ENCODE measurements at places on chromosomes 7 and 10. TPM values are rescaled to one million over a fixed set of nuclear protein-coding genes. Genes with fewer than 3 reads are reported as not detected.

The PRLHR gene
- not detected for total RNA-seq

The ANKRD30A gene
- 1.4 TPM for total RNA-seq

The MLXIPL gene
- 1.3 TPM for total RNA-seq

The PRPS1L1 gene
- total RNA-seq: not detected

The SPAM1 gene
- not detected for total RNA-seq

The ACTR3C gene
- total RNA-seq: not detected

The PRR15 gene
- total RNA-seq: 1.3 TPM

The CPA2 gene
- total RNA-seq: 0.08 TPM

The LIPN gene
- not detected for total RNA-seq

The ADAM22 gene
- total RNA-seq: 0.14 TPM

The NOS3 gene
- total RNA-seq: 0.34 TPM

The MCM10 gene
- 22.9 TPM for total RNA-seq

The AGAP5 gene
- 2.3 TPM for total RNA-seq

The MALRD1 gene
- not detected for total RNA-seq

The SPDYE2 gene
- total RNA-seq: not detected

The KLF14 gene
- not detected for total RNA-seq

The GOLGA7B gene
- 3.6 TPM for total RNA-seq

The ACTL6B gene
- not detected for total RNA-seq

The METTL27 gene
- 10.7 TPM for total RNA-seq

The PHF14 gene
- 22.3 TPM for total RNA-seq

The HMX2 gene
- total RNA-seq: 0.10 TPM

The FKBP6 gene
- total RNA-seq: not detected

The AQP1 gene
- 0.45 TPM for total RNA-seq

The CH25H gene
- total RNA-seq: 0.09 TPM

The TMEM130 gene
- 0.50 TPM for total RNA-seq

The CRTAC1 gene
- 1.7 TPM for total RNA-seq

The FKBP9 gene
- 79.3 TPM for total RNA-seq
